ENCODE measurements at places on chromosomes 6 and 20.

DNA sequence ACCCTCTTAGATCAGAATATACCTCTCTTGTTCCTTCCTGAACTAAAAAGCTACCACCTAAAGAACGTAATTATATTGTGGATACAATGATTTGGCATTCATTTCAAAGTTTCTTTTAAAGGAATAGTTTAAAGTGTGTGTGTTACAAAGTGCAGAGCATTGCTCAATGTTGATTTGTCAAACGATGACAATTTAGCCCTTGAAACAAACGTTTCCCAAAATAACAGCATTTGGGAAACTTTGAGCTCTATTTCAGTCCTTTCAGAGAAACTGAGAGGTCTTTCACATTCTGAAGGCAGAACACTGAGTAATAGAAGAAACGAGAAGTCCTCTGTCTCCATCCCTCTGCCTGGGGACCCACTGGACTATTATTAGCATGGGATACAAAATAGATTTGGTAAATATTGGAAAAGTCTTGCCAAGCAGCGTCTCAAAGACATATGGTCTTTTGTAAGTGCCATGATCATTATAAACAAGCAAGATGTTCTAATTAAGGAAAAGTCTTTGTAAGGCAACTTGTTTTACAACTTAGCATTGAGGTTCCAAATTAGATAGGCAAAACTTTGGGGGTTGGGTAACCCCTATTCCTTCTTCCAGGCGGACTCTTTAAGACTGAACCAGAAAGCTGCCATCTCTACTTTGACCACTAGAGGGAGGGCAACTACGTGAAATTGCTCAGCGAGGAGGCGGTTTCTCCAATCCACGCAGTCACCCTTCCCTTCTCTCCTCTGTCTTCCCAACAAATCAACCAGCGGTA, 208.8 kb downstream of the RNF144B start:
- DNase-seq = peak; percentile 21

GRCh38 chr6:66556936-66557335, 849.9 kb upstream of the EYS start:
- no peak for DNase-seq

GRCh38 chr6:56072856-56073255, 174.5 kb downstream of the COL21A1 start:
- DNase-seq = no peak

GRCh38 chr6:39835821-39836295, 43.7 kb downstream of the DAAM2 start:
- no peak for DNase-seq
